ENCODE measurements at places on chromosomes 2 and 18.

GRCh38 chr2:171083451-171083850 lies 77.2 kb downstream of the TLK1 start:
- DNase-seq, result no peak

DNA sequence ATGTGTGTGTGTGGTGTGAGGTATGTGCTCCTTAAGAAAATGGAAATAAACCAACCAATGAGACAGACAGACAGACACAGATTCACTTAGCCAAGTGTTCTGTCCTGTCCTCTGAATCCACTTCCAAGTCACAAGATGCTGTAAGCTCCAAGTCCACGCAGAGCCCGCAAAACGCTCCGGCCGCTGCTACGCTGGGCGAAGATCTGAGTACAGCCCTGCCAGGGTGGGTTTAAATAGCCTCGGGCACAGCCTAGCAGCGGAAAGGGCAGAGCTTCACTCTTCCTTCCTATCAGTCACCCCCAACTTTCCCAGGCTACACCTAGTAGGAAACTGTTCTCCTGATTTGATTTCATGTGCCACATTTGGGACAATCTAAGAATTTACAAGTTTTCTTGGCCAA lies 121.2 kb upstream of the ANKRD30BL start:
- no peak for DNase-seq

DNA sequence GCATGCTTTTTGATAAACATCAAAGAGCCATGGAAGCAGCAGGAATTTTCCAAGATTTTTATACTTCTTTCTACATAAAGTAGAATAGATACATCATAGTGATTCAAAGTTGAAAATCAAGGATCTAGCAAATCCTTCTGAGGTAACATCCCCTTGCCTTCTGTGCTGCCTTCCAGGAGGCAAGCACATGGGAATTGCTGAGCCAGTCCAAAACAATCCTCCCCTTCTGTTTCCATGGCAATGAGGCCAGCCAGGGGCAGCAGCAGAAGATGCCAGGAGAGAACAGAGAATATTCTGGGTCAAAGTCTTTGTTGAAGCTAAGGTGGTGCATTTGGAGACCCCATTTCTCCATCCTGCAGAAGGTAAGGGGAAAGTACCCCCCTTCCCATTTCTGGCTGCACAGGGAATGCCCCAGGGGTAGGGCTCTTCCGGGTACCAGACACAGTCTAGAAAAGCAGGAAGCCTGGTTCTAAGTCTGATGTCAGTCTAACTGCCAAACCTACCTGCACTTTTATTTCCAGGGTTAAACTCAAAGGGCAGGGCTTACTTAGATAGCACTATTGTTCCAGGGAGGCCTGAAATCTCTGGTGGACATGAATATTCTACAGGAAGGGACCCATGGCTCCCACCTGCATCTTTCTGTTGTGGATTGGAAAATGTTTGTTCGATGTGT lies 22.1 kb downstream of the CENPA start:
- peak; percentile 45 for DNase-seq

- no peak for DNase-seq
Measured at GRCh38 chr18:50340078-50340477, 34.8 kb upstream of the SKA1 start.

GRCh38 chr2:209834767-209835166 lies 63.1 kb downstream of the UNC80 start:
- DNase-seq, result no peak

DNA sequence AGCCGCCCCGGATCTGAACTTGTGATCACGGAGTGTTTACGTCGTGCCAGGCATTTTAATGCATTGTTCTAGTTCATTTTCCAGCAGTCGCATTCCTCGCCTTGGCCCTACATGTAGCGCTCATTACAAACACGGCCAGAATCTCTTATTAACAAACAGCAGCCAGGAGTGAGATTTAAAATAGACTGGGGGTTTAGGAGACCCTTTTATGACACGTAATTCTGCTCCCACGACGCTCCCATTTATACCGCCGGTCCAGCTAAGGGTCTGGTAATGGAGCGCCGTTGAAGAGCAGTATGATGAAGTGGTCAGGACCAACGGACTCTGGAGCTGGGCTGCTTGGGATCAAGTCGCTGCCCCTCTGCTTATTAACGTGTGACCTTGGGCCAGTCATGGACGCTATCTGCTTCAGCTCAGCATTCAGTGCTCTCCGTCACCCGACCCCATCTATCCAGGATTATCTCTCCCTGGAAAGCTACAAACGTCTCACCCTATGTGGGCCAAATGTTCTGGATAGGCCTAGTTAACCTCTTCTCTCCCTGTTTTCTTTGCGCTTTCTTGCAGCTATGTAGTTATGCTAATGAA lies 745 bp downstream of the MSH2 start:
- DNase-seq, result peak; percentile 66

DNA sequence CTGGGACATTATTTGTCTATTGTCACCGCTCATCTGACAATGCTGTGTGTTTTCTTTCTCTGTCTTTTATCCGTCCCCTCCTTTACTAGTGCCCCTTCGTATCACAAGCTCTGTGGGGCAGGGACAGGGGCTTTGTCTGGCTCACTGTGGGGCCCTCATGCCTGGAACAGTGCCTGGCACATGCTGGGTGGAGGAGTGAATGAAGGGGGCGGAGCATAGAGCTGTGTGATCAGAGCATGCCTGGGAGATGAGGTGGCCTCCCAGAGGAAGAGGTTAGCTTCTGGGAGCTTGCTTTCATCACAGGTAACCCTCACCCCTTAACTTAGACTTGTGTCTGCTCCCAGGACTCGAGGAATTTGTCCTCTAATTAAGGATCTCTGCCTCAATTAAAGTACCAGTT lies 16.4 kb downstream of the MTCL1 start:
- peak; percentile 81 for DNase-seq

DNA sequence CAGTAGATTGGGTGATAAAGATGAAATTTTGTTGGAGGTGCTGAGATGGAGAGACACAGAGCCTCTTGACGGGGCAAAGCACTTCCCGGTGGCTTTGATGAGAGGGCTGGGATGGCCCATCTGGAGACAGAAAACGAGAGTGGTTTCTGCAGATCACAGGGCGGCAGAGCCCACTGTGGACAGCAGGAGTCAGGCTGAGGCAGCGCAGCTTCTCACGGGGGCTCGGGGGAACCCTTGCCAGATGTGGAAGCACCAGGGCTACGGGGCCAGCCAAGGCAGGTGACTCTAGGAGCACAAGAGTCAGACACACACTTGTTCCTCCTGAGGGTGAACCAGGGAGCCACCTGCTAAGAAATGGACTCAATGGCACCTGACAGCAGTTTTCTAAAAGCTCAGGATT lies 78.5 kb downstream of the TPO start:
- DNase-seq, result no peak

GRCh38 chr18:49305688-49306336 lies 154.6 kb downstream of the DYM start:
- no peak for DNase-seq

GRCh38 chr2:32627441-32627813 lies 423 bp upstream of the TTC27 start:
- peak; percentile 58 for DNase-seq

DNA sequence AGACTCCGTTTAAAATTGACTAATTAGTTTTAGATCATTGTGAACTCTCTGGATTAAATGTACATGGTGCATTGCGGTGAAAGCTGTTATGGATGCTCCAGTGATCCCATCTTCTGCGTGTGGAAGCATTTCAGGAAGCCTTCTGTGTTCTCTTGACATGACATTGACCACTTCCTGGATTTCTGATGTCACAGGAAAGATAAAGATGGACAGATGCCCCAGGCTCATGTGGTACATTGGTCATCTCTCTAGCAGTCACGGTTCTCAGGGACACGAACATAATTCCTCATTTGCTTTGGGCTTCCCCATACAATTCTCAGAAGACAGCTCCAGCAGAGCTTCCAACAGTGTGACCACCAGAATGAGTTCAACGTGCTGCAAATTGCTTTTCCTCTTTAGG lies 26.9 kb downstream of the AGAP1 start:
- DNase-seq, result no peak

DNA sequence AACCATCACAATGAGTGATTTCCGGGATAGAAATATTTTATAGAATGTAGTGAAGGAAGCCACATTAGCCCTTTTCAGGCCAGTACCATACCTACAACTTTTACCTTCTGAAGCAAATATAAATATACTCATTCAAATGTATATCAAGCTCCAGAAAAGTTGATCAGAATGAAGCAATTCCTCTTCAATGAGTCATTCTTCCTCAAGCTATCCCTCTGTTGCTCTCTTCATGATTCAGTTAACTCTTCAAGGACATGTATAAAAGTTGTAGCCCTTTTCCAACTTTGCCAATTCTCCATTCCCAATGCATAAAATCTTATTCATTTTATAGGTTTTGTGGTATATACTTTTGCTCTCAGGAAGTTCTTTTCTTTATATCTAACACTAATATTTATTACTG lies 242.1 kb upstream of the RGPD4 start:
- peak; percentile 69 for DNase-seq

- no peak for DNase-seq
Measured at GRCh38 chr2:127379712-127380355, 7.9 kb downstream of the MAP3K2 start.

GRCh38 chr2:196245378-196246140 lies 74.2 kb upstream of the STK17B start:
- no peak for DNase-seq

- peak; percentile 75 for DNase-seq
Measured at GRCh38 chr2:239222312-239222660, 178.5 kb downstream of the HDAC4 start.

DNA sequence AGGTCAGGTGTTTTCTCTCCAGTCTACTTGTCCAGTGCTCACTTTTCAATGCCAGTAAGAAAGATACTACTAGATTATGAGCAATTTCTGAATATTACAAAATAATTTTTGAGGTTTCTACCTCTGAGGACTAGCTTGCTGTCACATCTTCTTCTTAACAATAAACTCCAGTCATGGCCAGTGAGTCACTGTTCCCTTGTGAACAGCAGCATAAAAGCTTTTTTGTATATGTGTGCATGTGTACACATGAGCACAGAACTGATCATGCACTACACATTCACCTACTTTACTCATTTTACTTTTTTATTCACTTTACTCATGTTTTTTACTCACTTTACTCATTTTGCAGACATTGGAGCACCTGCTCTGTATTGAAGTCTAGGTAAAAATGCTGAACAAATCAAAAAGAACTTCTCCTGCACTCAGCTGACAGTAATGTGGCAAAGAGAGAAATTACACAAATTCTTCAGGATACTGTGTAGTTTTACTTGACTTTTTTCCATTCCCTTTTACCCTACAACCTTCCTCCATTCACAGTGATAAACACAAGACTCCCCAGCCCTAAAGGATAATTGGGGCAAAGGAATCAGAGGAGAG lies 28.0 kb downstream of the ST6GAL2 start:
- no peak for DNase-seq

GRCh38 chr2:70748002-70748784 lies 19.8 kb downstream of the ADD2 start:
- DNase-seq, result no peak

DNA sequence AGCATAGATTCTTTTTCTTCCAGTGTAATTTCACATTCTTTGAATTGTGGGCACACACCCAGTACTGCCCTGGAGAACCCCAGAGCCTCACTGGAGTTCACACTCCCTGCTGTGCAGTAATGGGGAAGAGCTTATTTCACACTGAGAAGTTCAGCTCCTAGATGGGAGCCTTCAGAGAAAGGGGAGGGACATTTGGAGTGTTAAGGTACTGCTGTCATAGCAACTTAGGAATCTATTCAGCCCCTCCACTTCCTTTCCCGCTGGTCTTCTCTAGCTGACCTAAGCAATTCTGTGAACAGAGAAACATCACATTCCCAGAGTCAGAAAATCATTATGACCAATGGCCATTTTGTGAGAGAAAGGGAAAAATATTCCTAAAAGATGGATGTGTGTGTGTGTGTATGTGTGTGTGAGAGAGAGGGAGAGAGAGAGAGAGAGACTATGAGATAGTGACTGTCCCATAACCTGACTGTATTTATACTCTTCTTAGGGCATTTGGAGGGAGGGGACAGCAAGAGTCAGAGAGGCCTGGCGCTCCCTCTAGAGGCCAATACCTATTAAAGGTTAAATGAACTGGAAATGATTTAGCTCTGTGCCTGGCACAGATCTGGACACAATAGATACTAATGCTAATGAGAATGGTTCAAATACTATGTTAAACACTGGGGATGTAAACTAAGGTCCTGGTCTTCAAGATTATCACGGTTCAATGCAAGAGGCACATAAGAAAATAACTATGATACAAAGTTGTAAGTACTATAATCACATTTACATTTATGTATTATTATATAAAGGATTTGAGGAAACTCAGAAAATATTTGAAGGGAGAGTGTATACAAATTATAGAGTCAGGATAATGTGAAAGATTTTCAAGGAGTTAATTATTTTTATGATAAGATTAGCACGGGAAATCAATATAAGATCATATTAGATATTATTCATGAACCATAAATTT lies 41.5 kb upstream of the RPE start:
- DNase-seq, result peak; percentile 96

GRCh38 chr2:191961556-191961955 lies 114.7 kb upstream of the CAVIN2 start:
- no peak for DNase-seq

DNA sequence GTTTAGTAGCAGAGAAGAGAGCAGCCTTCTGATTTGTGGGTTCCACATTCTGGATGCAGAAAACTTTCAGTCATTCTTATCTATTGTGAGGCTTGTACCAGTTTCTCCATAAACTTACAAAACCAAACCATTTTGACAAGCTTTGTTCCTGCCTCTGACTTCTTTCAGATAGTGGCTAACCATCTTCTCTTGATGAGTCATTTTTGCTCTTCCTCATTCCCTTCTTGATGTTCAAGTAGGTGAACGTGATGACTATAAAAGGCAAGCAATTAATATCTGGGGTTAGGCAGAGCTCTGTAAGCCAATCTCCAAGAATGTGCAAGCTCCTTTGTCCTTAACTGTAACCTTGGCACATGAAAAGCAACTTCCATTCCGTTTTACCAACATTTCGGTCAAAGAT lies 2083.1 kb upstream of the PIK3C3 start:
- DNase-seq, result peak; percentile 37

DNA sequence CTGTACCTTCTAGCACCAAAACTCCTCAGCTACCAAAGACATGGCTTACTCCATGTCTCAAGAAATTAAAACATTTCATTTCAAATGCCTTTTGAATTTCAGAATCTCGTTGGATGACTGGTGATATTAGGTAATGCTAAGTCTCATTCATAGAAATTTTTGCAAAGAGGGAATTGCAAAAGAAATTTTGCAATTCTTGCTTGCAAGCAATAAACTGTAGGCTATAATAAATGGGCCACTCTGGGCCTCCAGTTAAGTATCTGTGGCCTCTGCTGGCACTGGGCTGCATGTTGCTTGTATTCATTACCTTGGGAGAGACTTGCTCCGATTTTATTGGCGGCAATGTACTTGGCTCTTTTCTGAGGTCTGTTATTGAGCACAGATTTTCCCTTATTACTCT lies 2.8 kb upstream of the LCLAT1 start:
- no peak for DNase-seq

GRCh38 chr18:12021077-12021476 lies 39.8 kb downstream of the IMPA2 start:
- DNase-seq, result no peak

All from choroid plexus epithelial cell (primary cell).